Activated CD8-positive, alpha-beta memory T cell treated with anti-CD3 and anti-CD28 coated beads, Interleukin-2, amount 50 U/mL, for 48 hours (primary cell): ENCODE measurements at places on chromosomes 1 and 21.

DNA sequence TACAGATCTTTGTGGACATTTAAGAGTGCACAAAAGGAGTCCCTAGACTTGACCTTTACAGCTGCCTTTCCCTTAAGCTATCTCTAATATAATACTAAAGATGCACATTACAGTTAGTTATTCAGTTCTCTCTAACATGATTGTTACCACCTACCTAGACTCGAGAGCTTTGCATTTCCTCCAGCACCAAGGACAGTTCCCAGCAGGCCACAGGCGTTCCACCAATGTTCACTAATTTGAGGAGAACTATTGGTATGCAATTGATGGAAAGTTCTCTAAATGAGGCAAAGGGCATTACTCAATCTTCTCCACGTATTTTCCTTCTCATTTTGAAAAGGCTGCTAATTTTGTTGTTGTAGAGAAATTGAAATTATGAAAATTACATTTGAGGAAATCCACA, 5.4 kb upstream of the NTNG1 start:
- DNase-seq: no peak

- DNase-seq: no peak
Measured at GRCh38 chr1:220176540-220176939, 82.6 kb downstream of the IARS2 start.

GRCh38 chr1:153544453-153545066, 1.0 kb downstream of the S100A4 start:
- no peak for DNase-seq

GRCh38 chr21:38219049-38219628, 37.7 kb upstream of the KCNJ15 start:
- DNase-seq: peak; percentile 84

GRCh38 chr1:66396212-66396890, 137.6 kb upstream of the SGIP1 start:
- DNase-seq: no peak

- DNase-seq: no peak
Measured at GRCh38 chr21:22627911-22628310, 1629.7 kb downstream of the NCAM2 start.

GRCh38 chr1:202283991-202284390, 57.7 kb downstream of the UBE2T start:
- DNase-seq: no peak

GRCh38 chr21:45736042-45736689, 92.6 kb downstream of the PCBP3 start:
- DNase-seq: no peak

- no peak for DNase-seq
Measured at GRCh38 chr1:167429612-167430011, 88.7 kb downstream of the CD247 start.

DNA sequence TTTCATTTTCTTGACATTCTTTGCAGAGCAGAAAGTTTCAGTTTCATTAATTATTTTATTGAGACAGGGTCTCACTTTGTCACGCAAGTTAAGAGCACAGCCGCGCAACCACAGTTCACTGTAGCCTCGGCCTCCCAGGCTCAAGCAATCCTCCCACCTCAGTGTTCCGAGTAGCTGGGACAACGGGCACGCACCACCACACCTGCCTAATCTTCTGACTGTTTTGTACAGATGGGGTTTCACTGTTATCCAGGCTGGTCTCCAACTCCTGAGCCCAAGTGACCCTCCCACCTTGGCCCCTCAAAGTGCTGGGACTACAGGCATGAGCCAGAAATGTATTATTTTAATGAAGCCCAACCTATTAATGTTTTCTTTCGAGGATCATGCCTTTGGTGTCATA, 3.0 kb upstream of the SPATC1L start:
- DNase-seq: no peak

- no peak for DNase-seq
Measured at GRCh38 chr1:1067860-1068516, 6.1 kb downstream of the RNF223 start.

DNA sequence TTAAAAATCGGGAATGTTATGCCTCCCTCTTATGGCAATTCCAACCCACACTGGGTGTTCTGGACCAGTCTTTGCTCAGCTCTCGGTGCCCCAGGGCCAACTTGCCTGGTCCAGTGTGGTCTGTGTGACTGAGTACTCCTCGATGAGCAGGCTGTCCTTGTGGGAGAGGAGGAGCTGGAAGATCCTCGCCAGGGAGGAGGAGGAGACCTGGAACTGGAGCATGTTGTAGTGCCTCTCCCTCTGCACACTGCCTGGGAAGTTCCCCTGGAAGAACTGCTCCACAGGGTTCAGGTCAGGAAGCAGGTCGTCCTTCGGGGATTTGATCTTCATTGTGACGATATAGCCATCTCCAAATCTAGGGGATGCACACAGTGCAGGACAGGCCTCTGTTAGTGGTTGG, 88.5 kb upstream of the GCLM start:
- DNase-seq: no peak

GRCh38 chr1:43978551-43979260, at the start of gene B4GALT2:
TSS of gene B4GALT2 (plus strand) at chr1:43979210. CDS start at chr1:43981161, 1,951 bp downstream.
- peak; percentile 80 for DNase-seq

GRCh38 chr1:43312663-43313515, 12.1 kb downstream of the TIE1 start:
- no peak for DNase-seq

DNA sequence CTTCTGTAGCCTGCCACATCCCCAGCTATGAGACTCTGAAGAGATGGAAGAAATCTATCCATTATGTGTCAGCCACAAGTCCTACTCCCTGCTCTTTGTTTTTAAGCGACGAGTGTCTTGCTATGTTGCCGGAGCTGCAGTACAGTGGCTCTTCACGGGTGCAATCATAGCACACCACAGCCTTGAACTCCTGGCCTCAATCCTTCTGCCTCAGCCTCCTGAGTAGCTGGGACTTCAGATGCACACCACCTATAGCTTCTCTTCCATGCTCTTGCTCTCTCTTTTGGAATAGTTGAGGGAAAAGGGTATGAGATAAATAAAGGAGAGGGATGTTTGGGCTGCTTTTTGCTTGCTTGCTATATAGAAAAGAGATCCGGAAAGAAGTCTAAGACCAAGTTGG, 1.6 kb downstream of the TUFT1 start:
- DNase-seq: no peak

DNA sequence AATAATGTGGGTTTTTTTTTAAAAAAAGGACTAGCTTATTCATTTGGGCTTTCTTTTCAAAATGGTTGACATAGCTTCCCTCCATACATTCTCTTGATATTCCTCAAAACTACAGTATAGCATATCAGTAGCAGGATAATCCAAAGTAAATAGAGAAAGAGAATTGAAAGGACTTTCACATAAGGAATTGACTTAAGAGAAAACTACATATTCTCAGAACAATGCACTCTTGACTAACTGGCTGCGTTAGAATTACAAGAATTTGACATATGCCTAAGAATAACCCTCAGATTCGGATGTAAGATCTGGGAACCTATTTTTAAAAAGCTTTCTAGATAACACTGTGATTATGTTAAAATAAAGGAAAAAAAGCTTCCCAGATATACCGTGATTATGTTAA, 3.1 kb downstream of the PRKAB2 start:
- DNase-seq: no peak

DNA sequence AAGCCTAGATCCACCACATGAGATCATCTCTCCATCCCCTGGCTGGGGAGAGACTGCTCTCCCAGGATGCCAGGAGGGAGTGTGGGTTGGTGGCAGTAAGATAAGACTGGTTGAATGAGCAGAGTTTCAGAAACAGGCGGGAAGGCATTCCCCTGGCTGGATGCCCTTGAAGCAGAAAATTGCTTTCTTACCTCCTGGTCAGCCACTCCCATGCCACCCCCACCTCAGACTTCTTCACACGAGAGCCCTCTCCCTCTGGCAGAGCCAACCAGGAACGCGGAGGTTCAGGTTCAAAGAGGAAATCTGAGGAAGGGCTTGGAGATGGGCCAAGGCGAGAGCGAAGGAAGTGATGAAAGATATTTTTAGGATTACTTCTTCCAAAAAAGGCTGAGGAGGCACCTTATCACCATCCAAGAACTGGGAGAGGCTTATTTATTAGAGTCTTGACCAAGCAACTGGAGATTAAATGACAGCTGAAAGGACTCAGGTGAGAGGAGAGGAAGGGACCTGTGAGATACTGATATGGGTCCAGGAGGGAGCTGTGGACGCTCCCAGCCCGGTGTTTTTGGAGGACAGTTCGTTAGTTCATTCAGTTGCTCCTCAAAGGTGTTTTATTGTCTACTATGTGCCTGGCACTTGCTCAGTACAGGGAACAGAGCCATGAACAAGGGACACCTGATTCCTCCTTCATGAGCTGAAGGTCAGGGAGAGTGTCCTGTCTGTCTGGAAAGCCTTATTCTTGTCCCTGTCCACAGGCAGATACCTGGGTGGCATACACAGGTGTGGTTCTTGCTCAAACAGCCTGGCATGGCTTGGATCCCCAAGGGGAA, 18.9 kb upstream of the SLC26A9 start:
- DNase-seq: no peak

- DNase-seq: no peak
Measured at GRCh38 chr1:29441916-29442668, 205.8 kb downstream of the PTPRU start.
